DMS79 (cell line): ENCODE measurements at places on chromosomes 3 and 15.

GRCh38 chr3:180683816-180684215, 4.5 kb upstream of the CCDC39 start:
- no peak for DNase-seq

GRCh38 chr3:4786431-4786830, 192.8 kb upstream of the BHLHE40 start:
- DNase-seq: no peak

DNA sequence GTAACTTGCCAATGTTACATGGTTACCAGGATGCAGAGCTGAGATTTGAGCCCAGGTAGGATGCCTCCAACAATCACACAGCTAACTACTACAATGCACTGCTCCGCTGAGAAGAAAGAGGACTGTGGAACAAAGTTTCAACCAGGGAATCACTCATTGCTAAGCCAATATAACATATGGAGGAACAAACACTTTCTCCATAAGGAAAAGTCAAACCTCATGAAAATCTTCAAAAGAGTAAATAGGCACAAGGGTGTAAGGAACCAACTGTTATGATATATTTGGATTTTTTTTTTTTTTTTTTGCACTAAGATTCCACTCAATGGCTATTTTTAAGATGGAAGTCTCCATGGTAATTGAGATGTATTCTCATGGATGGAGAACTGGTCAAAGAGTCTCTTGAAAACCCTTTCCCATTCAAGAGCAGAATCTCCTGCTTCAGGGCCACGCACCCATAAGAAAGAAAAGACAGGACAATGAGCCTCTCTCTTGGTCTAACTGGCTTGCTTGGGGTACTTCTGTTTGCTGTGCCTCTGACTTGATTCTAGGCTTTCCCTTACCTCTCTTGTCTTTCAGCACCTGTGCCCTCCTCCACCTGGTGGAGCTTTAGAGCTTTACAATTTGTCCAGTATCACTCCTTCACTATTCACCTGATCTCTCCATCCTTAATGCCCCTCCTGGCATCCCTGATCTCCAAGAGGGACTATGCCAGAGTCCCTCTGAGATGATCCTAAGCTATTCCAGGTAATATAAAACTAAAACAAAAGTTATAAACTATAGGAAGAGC, 252.8 kb downstream of the NTRK3 start:
- DNase-seq: no peak

DNA sequence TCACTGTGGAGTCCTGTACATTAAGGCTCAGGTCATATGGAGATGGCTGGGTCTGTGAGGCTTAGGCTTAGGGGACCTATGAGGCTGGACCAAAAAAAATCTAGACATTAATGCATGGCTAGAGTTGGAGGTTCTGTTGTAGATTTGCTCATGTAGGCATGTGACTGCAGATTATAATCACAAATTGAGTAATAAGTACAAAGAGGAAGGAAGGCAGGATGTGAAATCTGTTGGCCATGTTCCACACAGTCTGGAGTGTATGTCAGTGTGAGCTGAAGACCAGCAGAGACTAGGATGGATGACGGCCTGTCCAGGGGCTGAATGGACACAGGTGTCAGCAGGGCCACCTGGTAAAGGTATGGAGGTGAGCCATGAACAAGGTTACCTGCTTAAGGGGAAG, at the start of gene ST3GAL6:
ST3GAL6 (plus strand) TSS at position 265 of the 400 bp plus-strand sequence. CDS start 5,101 bp downstream, outside the sequence.
- no peak for DNase-seq

- no peak for DNase-seq
Observed at GRCh38 chr3:193333229-193333628, 45.3 kb downstream of the ATP13A5 start.

DNA sequence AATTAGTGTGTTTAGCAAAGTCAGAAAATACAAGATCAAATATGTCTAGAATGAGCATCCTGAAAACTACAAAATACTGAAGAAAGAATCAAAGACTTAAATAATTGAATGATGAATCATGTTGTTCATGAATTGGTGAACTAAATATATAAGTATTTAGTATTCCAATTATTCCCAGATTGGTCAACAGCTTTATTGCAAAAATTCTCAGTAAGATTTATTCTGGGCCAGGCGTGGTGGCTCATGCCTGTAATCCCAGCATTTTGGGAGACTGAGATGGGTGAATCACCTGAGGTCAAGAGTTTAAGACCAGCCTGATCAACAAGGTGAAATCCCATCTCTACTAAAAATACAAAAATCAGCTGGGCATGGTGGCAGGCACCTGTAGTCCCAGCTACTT, 250.0 kb upstream of the NECTIN3 start:
- no peak for DNase-seq

DNA sequence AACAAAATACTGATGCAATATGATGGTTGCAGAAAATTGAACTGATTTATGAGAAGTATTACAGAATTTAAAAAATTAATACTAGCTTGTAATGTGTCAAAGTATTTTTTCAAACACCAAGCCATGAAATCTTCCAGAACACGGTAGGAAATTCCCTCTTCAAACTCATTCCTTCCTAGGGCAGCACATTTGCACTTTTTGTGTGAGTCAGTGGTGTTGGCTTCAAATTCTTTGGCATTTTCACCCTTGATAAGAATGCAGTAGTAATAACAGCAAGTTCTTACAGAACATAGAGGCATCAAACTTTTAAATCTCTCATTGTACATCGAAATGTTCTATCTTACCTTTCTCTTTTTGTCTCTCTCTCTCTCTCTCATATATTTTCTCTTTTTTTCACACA, 191.8 kb downstream of the CGGBP1 start:
- no peak for DNase-seq

GRCh38 chr3:128341659-128342395, 124.9 kb downstream of the DNAJB8 start:
- DNase-seq: no peak

- DNase-seq: no peak
Observed at GRCh38 chr3:38148311-38148882, 9.9 kb downstream of the MYD88 start.

DNA sequence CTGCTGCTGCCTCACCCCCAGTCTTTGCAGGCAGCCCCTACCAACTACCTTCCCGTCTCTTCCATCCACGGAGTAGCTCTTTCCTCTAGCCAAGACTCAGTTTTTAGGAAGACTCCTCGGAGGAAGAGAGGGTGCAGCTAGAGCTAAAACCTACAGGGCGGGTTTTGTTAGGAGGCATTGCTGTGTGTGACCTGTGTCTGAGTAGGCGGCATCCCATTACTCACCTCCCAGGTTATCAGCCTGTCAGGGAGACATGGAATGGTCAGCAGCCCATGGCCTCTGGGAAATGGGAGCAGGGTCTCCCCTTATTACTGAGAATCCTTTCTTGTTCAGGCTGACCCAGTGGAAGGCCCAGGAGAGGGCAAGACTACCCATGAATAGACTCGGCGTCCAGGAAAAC, 43.8 kb upstream of the FGD5 start:
- DNase-seq: no peak

DNA sequence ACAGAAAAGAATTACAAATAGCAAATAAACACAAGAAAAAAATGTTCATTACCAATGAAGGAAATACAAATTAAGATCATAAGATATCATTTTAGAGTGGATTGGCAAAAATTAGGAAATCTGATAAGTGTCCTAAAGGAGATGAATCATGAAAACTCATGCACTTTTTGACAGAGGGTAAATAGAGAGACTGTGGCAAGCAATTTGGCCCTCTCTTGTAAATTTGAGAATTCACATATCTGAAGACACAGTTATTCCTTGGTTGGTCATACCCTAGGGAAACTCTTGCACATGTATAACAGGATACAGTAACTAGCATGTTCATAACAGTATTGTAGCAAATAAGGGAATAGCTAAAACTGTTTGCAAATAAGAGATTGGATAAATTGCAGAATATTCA, 246.0 kb upstream of the GADL1 start:
- no peak for DNase-seq

DNA sequence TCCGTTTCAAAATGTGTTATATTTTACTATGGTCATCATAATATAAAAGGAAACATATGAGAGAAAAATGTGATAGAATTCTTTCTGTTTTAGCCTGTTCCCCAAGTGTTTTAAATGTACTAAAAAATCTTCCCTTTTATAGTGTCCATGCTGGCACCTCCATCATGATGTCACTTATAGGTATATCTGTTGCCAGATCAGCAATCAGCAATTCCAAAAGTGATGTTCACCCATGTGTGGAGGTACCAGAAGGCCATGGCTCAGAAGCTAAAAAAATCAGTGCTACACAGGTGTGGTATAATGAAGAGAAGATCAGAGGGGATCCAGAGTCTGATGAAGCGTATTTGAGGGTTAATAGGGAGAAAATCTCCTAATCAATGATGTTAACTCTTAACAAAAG, 1.1 kb upstream of the GPR15 start:
- no peak for DNase-seq

DNA sequence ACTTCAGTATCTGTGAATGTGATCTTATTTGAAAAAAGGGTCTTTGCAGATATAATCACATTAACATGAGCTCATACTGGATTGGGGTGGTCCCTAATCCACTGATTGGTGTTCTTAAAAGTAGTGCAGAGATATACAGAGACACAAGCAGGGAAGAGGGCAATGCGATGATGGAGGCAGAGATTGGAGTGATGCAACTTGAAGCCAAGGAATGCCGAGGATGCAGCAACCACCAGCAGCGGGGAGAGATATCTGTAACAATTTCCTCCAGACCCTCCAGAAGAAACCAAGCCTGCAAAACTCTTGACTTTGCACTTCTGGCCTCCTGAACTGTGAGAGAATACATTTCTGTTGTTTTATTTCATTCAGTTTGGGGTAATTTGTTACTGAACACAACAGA, 171.0 kb upstream of the MBNL1 start:
- DNase-seq: no peak

DNA sequence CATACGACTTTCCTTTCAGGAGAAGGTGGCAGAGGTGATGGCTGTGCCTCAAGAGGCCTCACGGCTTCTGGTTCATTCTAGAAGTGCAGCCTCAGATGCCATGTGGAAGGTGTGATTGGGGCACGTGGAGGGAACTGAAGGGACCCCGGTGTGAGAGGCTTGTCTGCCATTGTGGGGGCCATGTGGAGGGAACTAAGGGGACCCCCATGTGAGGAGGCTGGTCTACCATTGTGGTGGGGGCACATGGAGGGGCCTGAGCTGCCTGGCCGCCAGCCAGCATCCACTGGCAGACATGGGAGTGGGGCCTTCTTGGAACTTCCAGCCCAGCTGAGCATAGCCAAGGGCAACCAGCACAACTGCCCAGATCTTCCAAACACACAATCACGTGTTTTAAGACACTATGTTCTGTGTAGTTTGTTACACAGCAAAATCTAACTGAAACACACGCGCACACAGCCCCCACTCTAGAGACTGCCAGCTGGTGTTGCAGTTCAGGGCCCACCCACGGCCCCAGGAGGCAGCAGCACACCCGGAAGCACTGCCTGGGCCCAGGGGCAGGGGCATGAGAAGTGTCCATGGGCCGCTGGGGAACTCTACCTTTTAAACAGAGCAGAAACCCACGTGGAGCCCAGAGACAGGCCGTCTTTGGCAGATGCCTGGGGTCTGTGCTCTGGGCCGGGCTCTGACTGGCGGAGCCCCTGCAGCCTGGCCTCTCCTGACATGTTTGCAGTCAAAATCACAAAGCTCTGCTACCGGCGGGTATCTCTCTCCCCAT, 66.8 kb downstream of the IQSEC1 start:
- no peak for DNase-seq

- DNase-seq: no peak
Observed at GRCh38 chr3:164453714-164454113, 624.6 kb downstream of the SI start.

GRCh38 chr3:58630076-58630709, 36.4 kb downstream of the FAM3D start:
- no peak for DNase-seq

DNA sequence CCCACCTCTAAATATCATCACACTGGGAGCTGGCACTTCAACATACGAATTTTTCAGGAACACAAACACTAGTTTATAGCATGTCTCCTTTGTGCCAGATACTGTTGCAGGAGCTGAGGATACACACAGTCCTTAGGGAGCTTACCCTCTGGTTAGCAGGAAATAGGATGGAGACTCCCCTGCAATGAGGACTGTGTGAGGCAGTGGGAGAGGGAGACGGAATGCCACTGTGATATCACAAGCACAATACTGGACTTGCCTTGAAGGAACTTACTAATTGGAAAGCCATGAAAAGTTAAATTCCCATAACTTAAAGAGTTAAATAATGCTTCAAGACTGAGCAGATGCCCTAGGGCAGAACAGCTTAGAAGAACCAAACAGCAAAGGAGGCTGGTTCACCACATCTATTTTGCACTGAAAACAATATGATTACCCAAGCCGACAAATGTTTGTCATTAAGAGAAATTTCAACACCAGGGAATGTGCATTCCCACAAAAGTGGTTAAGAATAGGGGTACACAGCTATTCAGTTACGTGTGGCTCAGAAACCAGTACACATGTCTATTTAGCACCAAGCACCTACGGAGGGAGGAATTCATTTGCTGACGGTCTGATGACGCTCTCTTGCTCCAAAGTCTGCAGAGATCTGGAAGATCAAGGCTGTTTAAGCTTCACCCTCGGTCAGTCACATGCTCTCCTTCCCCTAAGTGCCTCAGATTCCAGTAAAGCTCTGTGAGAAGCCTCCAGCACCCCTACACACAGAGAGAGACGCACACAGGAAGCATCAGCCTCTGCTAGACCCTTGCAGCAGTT, 5.2 kb downstream of the TBC1D2B start:
- no peak for DNase-seq

DNA sequence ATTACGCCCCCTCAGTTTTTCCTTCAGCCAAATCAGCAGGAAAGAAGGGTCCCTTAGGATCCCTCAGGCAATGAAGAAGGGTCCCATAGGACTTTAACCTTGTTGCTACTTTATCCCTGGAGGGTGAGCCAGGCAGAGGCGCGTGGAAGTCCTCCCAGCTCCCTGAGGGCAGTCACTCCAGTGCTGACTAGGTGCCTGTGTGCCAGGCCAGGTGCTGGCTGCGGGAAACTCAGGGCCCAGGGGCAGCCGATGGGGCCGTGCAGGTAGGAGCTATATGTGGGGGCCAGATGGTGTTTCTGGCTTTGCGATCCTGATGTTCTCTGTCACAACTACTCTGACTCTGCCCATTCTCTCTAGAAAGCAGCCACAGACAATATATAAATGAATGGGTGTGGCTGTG, 42.8 kb upstream of the IQSEC1 start:
- DNase-seq: no peak

DNA sequence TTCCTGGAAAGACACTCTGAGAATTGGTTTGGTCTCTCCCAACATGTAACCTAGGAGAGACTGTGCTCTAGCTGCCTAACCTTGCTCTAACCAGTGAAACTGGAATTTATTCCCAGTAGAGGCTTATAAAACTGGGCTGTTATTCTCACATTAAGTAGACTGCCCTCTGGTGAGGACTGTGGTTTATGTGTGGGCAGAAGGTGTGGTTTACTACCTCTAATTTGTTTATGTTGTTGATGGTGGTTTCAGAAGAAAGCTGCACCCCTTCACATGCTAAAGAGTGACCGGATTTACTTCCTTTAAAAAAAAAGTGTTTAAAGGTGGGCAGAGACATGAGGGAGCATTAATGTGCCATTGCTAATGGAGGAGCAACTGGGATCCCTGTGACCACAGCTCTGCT, 273.2 kb downstream of the MECOM start:
- DNase-seq: no peak

DNA sequence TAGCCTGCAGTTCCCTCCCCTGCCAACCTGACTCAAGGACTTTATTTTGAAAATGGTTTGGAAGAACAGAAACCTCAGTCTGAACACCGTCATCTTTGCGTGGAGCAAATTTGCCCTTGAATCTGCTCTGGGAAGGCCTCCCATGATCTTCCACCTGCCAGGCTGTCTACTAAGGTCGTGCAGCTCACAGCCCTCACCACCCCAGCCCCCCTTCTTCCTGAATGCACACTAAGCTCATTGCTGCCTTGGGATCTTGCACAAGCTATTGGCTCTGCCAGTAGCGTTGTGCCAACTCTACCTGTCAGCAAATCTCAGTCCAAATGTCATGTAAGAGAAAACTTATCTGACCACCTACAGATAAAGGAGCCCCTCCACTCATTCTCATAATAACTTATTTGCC, 141.5 kb downstream of the USP13 start:
- DNase-seq: no peak
